ENCODE measurements at places on chromosomes 13 and 19.

DNA sequence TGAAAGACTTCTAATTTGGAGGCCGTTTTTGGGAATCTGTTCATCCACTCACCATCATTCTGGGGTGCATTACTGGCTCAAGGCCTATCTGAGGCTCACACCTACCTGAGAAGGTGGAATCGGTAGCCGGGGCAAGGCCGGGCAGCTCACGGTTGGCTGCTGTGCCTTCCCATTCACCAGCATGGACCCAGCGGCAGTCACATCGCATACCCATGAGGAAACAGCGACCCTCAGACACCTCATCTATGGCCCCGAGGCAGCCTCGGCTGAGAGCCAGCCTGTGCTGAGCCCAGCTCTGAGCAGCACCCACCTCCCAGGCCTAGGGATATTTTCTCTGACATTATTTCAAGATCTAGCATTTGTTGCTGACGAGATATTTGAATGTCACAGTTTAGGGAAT lies 130.5 kb downstream of the ATP11A start:
- peak; percentile 39 for DNase-seq

DNA sequence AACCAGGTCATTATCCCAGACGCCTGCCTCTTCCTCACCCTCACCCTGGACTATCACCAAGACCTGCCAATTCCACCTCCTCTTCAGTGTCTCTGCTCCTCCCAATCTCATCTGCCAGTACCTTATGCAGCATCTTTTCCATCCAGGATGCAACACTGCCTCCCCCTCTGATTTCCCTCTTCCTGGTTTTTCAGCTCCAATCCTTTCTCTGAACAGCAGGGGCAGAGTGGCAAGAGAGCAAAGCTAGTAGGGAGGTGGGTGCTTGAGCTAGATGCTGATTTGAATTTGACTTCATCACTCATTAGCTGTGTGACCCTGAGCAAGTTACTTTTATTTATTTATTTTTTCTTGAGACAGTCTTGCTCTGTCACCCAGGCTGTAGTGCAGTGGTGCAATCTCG lies 25.6 kb upstream of the CABP5 start:
- DNase-seq: no peak

DNA sequence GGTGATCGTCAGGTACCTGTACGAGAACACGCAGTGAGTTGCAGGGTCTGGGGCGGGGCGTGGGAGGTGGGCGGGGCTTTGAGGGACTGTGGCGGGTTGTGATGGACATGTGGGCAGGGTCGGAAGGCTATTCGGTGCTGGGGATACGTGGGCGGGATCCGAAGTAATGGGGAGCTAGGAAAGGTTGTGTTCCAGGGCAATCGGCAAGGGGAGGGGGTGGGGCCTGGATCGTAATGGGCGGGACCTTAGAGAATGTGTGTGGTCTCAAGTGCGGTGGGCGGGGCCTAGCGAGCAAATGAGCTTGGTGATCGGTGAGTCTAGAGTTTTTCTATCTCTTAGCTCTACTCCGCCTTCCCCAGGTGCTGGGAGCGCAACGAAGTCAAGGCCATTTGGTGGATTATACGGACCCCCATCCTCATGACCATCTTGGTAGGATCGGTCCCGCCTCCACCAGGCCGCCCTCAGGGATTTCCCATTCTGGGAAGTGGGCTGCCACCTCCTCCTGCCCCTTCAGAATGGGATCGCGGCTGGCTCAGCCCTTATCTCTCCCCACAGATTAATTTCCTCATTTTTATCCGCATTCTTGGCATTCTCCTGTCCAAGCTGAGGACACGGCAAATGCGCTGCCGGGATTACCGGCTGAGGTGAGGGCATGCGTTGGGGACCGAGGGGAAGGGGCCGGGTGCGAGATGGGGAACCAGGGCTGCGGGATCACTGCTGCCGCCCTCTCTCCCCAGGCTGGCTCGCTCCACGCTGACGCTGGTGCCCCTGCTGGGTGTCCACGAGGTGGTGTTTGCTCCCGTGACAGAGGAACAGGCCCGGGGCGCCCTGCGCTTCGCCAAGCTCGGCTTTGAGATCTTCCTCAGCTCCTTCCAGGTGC lies 9.6 kb downstream of the GIPR start:
- DNase-seq: peak; percentile 50

GRCh38 chr19:5290336-5291262 lies 50.0 kb downstream of the PTPRS start:
- DNase-seq: no peak

GRCh38 chr19:34667349-34668076 lies 9.4 kb downstream of the SCGB2B2 start:
- no peak for DNase-seq

- peak; percentile 78 for DNase-seq
Measured at GRCh38 chr19:17292301-17293074, 10.7 kb downstream of the ABHD8 start.

GRCh38 chr13:81388400-81388799 lies 1047.5 kb upstream of the SPRY2 start:
- no peak for DNase-seq
